ENCODE measurements at places on chromosomes 2 and 18.

GRCh38 chr18:21141668-21142422 lies 30.2 kb upstream of the ROCK1 start:
- DNase-seq = no peak

- DNase-seq = no peak
Observed at GRCh38 chr18:45111502-45111848, 430.8 kb downstream of the SETBP1 start.

DNA sequence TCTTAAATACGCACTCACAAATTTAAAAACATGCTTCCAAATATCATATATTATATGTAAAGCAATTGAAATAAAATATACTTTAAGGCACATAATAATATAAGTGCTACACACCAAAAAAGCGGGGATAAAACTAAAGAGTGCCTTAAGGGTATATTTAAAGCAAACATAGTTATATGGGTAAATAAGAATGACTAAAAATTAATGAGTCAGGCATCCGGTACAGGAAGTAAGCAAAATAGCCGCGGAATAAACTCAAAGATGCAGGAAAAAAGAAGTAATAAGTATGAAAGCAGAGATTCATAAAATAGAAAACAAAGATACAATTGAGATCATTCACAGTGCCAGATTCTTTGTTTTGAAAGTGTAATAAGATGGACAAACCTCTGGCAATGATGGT lies 503.5 kb upstream of the SOX11 start:
- no peak for DNase-seq

GRCh38 chr18:13003466-13003896 lies 12.3 kb downstream of the CEP192 start:
- no peak for DNase-seq

- no peak for DNase-seq
Observed at GRCh38 chr18:75429975-75430374, 2.5 kb upstream of the SMIM21 start.

DNA sequence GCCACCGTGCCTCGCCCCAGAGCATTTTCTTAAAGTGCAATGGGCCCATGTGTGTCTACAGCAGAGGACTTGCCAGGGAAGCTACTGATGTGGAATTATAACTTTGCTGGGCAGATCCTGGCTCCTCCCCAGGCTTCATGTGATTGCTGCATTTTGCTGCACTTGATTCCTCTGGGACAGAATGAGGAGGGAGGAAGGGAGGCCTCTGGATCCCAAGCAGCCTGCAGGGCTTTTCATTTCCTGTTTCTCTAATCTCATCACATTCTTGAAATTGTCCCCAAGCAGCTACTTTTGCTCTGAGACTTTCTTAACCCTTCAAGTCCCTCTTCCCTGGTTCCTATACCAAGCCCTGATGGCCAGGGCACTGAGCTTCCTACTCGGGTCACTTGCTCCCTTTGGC lies 134.4 kb upstream of the SEC11C start:
- DNase-seq = no peak

DNA sequence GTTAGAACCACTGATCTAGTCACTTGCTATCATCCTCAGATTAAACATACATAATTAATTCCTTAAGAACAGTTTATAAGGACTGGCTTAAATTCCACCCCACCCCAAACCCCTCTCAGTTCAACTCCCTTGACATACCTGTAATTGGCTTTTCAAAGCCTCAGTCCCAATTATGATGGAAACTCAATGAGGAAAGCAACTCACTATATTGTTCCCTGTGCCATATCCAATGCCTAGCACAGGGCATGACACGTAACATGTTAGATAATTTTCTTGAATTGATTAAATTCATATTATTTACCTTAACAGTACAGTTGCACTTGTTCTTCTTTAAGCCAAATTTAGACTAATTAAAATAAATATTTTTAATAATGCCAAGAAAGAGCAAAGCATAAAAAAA lies 465.1 kb upstream of the CHAC2 start:
- DNase-seq = no peak

DNA sequence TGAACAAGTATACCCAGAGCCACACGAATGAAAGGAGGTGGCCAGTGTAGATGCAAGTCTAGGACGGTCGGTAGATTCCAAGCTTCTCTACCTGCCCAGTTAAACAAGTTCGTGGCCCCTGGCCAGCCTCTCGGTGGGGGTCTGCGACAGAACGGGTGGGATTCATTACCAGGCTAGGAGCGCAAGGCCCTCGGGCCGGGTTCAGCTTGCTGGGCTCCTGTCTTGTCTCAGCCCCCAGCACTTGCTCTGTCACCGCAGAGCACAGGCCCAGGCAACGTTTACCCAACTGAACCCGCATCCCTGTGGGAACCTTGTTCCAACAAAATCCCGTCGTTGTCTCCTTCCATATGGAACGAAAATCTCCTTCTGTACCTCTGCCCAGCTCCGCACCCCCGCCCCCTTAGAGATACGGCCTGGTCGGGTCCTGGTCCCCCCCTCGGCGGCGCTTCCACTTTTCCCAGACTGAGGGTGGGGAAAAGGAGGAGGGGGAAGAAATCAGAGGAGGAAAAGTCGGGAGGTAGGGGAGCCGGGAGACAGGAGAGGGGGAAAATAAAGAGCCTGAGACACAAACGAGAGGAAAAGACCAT lies 1.9 kb upstream of the EMX1 start:
- no peak for DNase-seq

DNA sequence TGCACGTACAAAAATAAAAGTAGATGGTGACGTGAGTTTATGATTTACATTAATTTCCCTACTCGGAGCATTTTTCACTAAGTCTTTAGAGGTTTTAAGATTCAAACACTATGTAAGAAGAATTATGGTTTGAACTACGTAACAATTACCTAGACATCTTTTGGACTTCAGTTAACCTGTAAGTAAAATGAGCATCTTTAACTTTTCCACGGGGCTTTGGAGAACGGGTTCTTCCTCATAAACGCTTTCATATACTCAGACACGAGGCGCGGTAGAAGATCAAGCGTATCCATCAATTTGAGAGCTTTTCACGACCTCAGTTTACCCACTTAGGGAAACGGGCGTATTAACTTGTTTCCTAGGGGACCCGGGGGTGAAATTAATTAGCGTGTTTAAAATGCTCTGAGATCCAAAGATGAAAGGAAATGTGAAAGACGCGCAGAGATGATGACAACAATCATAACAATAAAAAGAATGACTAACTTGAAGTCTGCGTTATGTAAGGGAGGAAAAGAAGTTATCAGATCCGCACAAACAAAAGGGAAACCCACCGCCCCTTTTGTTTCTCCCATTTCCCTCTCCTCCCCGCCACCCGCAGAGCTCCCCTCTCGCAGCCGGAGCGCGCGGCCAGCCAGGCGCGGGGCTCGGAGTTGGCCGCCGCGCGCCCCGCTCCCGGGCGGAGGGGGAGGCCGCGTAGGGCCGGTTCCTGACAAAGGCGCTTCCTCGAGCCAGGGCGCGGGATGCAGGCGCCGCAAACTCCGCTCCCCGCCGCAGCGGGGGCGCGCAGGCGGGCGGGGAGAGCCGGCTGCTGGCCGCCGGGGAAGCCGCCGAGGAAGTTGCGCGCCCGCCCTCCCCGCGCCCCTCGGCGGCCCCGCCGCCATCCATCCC lies 807 bp downstream of the PELI1 start:
- peak; percentile 20 for DNase-seq

DNA sequence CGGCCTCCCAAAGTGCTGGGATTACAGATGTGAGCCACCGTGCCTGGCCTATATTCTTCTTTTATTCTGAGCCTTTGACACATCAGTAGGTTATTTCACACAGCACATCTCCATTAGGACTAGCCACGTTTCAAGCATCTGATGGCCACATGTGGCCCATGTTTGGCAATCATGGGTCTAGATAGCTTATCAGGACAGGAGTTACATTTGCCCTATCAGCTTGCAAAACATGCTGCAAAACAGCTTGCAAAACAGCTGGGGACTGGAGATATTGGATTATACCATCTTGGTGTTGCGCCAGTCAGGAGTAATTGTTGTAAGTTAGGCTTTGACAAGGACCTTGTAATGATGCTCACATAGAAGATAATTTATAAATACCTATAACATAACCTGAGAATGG lies 94.9 kb downstream of the GBX2 start:
- DNase-seq = no peak

DNA sequence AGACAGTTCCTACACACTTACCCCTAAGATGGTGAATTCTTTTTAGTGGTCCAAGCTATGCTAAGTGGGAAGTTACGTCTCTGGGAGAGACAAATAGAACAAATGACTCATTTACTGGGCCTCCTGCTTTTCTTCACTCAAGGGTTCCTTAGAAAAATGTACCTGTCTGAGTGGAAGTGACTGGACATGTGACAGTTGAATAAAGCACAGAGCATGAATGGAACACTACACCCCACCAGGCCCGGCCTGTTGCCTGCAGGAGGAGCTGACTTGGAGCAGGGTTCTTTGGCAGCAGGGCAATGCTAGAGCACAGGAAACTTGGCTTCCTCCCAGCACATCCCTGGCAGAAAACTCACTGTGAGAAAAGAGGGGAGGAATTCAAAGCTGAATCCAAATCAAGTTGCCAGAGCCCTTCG lies 451.0 kb upstream of the SETBP1 start:
- no peak for DNase-seq

DNA sequence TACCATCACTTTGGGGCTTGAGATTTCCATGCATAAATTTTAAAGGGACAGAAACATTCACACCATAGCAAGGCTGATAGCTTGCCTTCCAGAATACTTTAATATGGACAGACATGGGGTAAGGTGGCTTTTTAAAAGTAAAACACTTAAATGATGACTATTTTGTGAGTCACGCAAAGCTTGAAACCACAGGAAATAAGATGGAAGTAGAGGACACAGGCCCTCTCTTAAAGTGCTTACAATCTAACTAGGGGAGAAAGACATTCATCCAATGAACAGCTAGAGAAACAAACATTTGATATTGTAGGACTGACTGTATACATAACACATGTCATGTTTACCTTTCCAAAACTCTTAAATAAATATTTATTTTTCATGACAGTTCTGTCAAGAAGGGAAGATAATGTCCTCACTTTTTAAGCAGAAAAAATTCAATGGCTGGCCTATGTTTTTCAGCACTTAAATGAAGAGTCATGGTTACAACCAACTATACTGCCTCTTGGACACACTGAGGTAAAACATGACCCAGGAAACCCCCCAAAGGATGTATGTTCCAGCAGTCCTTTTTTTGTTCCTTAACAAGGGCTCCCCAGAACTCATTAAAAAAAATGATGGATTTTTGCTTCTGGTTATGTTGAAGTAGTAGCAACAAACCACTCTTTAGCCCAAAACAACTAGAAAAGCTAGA lies 120.0 kb upstream of the RBMS1 start:
- no peak for DNase-seq

DNA sequence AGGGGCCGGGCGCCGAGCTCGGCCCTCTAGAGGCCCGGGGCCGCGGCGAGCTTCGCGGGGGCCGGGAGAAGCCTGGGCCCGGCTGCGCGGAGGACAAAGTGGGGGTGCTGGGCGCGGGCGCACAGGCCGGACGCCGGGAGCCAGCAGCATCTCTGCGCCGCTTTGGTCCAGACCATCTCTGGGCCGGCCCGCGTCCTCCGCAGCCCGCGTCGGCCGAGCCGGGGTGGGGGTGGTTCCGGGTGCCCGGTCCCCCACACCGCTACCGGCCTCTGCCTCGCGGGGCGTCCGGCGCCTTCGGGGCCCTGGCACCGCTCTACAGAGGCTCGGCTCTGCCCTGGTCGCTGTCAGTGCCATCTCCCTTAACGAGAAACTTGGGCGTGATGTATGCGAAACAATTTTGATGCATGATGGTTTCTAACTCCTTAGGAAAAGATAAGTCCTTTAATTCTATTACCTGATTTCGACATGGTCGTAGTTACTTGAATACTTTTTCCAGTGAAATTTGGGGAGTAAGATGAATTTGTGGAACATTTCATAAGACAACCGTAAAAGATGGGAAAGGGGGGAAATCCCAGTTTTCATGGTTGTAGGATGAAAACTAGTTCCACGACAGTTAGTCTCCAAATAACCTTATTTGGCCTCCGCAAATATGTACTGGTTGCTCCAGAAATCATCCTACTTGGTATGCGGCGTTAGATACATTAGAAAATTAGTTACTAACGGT lies 562 bp downstream of the TWSG1 start:
- DNase-seq = peak; percentile 25

DNA sequence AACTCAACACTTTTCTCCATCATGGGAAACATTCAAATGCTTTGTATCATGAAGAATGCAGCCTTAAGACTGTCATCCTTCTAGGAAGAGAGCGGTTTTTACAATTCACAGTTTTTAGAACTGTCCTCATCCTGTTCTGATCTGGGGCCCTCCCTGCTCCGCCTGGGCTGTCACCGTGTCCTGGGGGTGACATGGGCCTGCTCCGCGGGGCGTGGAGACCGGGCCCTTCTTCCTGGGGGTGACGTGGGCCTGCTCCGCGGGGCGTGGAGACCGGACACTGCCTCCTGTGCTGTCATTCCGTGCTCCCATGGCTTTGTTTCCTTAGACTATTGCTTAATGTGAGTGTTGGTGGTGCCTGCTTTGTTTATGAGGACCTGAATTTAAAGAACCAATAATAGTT lies 122.8 kb downstream of the TMEM18 start:
- DNase-seq = no peak

DNA sequence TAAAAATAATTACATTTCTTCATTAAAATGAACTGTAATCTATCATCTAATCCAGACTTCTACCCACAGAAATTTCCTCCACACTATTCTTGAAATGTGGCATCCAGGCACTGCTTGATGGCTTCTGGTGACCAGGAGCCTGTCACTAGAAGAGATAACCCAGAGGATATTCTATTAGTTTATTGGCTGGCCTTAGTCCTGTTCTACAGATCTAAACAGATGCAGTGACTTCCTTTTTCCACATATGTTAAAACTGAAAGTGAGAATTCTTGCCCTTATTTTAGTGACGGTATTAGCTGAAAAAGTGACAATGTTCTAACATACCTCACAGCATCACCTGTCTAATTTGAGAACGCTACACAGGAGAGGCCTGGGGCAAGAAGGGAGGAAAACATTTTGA lies 775.4 kb downstream of the TSN start:
- no peak for DNase-seq

Data from stimulated activated CD4-positive, alpha-beta T cell treated with anti-CD3 and anti-CD28 coated beads, Interleukin-1b, Interleukin-23, amount 100 ng/mL, for 4 hours (primary cell).